ENCODE measurements at places on chromosomes 11 and 22.

DNA sequence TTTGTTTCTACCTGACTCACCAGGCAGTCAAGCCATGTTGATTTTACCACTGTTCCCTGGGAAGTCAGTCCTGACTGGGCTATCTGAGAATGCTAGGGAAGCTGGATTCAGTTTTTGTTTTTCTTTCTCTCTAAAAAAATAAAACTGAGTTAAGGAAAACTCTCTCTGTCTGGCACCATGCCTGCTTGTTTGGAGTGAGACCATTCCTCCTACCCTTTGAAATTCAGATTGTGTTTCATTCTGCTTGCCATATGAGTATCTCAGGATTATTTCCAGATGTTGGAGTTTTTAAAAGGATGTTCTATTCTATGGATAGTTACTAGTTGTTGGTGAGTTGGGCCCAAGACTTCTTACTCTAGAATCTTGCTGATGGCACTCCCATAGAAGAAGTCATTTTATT, 1917.0 kb downstream of the LRRC4C start:
- DNase-seq: no peak

DNA sequence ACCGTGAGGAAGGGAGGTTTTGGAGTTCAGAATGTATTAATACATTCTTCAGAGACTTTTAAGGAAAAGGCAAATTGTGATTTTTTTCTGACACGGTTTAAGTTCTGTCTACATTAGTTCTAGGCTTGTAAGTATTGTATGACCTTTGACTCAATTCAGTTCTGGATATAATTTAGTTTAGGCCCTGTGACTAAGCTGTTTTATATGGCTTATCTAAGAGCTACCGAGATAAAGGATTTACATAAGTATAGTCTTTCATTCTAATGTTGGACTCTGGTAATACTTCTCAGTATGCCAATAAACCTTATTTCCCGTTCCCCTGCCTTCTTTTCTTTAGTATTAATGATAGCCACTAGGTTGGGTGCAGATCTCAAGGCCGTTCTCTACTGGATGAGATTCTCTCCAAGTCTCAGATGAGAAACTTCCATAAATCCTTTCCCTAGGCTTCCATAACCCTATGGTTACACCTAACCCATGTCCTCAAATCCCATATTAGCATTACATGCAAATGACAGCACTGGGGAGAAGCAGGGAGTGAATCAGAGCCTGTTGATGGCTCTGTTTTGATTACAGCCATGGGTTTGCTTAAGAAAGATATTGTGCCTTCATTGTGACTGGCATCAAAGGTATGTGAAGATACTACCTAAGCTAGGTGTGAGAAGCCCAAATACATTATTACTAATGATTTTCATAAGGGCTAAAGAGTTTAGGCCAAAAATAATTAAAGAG, 38.7 kb downstream of the BARX2 start:
- no peak for DNase-seq

- DNase-seq: no peak
Measured at GRCh38 chr22:18152519-18152918, 2.5 kb downstream of the USP18 start.

DNA sequence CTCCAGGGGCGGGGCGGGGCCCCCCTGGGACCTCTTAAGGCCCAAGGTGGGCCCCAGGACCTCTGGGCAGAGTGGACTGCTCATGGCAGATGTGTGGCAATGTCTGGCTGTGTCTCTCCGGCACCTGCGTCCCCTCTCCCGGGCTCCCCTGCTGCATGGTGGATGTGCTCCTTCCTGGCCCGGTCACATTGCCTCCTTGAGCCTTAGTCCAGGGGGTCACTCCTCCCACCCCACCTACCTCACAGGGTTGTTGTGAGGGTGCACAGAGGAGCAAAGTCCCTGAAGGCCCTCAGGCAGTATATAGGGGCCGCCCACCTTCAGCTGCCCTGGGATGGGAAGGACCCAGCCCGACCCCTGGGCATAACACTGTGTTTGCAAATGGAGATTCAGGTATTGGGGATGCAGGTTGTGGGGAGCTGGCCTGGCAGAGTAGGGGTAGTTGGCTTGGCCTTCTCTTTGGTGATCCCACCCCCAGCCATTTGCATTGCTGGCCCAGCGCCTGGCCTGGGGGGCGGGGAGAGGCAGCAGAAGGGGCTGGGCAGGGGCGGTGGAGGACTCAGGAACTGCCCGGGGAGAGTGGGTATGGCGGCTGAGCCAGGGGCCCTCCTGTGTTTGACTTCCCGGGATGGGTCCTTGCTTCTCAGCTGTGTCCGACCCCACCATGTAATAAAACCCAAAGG, 11.3 kb downstream of the KCTD17 start:
- DNase-seq: no peak

- no peak for DNase-seq
Measured at GRCh38 chr11:110859240-110859840, 147.1 kb upstream of the ARHGAP20 start.

- DNase-seq: no peak
Measured at GRCh38 chr22:48489551-48490499, 1337.8 kb downstream of the BRD1 start.

- DNase-seq: no peak
Measured at GRCh38 chr11:73671701-73672100, 25.3 kb downstream of the PLEKHB1 start.

DNA sequence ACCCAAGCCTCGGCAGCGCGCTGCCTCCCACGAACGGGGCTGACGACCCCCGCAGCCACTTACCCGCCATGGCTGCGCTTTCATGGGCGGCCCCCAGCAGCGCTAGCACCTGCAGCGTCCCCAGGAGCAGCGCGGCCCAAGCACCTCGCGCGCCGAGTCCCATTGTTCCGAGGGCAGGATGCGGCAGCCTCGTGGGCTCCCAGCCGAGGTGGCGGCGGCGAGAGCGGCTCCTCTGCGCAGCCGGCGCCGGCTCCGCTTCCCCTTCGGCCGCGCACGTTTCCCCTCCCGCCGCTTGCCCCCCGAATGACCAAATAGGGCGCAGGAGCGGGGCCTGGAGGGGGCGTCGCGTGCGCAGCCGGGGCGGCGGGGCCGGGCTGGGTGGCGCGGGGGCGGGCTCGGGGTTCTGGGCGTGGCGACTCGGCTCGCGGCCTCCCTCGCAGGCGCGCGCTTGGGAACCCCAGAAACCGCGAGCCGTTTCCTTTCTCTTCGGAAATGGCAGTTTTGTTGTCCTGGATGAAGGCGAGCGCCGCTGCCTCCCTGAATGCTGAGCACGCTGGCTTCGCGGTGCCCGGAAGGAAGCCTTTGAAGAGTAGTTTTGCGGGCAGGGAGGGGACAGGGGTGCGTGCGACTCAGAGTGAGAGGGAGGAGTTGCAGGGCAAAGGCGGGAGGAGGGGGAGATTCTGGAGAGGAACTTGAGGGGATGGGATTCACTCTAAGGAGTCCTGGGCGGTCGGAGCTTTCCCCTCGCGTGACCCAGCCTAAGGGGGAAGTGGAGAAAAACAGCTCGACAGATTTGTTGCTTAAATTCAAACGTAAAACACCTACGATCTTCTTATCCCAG, at the start of gene TMEM123:
Gene TMEM123, minus strand, starts transcription at position 305 of the 841 bp plus-strand sequence. Its CDS starts 142 bp downstream, at position 163.
- DNase-seq: peak; percentile 65

DNA sequence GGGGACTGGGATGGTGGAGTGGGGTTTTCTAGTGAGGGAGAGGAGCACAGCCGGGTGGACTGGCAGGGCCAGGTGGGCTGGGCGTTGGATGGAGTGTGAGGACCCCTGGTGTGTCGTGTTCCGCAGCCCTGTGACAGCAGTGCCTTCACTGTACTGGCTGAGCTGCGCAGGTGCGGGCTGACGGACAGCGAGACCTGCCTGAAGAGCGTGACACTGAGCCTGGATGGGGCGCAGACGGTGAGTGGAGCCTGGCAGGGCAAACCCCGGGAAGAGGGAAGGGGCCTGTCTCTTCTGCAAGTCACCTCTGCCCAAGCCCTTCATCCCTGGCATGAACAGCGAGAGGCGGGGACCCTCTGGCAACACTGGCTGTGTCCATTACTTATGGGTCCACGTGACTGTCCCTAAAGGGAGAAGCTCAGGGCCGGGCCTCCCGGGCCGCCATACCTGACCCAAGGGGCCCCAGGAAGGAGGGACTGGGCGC, 10.0 kb downstream of the MUC5AC start:
- DNase-seq: no peak

DNA sequence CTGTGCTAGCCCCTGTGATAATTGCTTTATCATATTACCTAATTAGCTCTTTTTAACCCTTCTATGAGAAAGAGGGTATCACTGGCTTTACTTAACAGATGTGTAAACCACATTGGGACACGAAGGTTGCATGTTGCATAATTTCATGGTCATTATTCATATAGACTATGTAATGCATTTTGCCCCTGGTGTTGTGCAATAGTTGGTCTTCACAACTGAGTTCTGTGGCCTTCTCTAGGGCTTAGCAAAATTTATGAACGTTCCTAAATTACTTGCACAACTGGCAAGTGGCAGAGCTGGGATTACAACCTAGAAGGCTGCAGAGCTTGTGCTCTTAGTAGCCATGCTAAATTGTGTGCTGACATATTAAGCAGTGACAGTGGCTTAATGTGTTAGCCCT, 34.6 kb upstream of the PDGFD start:
- DNase-seq: no peak

DNA sequence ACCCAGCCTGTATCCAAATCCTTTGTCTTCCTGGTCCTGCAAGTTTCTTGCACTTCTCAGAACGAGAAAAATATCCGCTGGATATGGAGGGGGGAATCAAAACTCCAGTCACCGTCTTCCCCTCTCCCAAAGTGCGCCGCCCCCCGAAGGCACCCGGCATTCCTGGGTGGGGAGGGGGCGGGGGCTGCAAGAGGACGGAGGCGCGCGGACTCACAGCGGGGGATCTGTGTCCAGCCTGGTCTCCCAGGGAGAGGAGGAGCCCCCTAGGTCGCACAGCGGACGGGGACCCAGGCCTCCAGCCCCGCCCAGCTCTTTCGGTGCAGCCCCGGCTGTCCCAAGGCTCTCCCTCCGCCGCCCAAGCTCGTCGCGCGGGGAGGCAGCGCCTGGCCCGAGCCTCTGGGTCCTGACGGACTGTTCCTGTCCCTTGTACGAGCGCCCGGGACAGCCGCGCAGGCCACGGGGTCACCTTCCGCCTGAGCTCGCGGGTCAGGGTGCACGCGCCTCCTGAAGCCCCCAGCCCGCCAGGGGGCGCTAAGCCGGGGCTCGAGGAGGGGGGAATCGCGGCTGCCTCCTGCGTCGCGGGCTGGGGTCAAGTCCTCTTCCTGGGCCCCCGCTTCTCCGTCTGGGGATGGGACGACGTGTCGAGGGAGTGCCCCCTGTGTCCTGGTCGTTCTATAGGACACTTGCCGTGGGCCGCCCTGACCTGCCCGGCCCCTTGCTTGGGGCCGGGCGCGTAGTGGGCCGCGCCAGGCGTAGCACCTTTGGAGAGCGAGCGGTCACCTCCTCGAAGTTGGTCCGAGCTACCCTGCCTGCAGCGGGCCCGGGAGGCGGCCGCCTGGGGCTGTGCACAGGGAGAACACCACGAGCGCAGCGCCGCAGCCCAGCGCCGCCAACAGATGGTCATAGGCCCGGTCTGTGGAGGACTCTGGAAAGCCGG, 2.4 kb upstream of the WNT11 start:
- DNase-seq: peak; percentile 56

GRCh38 chr22:20604776-20605221, 97.4 kb downstream of the MED15 start:
- DNase-seq: no peak

GRCh38 chr11:19805827-19806226, 93.2 kb downstream of the NAV2 start:
- no peak for DNase-seq

DNA sequence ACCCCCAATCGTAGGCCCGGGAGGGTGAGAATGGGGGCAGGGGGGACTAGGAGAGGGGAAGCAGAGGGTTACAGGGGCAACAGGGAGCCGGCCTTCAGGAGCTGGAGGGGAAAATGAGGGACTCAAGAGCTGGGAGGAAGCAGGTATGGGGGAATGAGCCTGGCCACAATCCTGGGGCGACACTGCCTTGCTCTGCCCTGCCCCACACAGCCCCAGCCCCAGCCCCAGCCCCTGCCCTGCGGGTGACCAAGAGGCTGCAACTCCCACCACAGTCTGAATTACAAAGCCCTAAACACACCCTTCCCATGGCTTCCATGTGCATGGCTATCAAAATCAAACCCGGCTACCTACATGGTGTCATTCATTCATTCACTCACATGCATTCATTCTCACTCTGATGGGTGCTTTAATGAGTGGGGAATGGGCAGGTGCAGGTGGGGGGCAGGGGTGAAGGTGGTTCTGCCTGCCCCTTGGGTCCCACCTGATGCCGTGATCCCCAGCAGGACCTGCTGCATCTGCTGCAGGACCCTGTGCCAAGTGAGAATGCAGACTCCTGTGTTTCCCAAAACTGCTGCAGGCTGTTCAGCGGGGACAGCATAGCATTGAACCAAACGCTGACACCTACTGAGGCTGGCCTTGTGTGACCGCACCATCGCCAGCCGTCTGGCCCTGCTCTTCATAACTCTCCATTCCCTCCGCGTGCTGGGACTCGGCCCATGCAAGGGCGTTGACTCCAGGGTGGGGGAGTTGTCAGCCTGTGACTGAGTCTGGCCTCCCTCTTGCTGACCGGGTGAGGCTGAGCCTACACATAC, 9.5 kb upstream of the LINC01488 start:
- no peak for DNase-seq

- DNase-seq: no peak
Measured at GRCh38 chr11:60241786-60242185, 1.2 kb downstream of the MS4A4E start.

DNA sequence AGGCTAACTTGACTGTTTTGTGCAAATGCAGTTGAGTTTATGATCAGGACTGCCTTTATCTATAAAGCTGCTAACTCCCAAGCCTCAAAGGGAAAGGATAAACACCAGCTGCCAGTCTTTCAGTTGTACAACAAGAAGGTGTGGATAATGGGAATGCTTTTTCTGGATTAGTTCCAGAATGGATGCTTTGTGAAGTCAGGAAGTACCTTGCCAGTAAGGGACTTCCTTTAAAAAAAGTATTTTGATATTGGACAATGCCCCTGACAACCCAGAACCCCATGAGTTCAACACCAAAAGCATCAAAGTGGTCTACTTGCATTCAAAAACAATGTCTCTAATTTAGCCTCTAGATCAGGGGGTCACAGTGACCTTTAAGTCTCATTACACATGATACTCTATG, 32.0 kb downstream of the OR5A2 start:
- DNase-seq: no peak

DNA sequence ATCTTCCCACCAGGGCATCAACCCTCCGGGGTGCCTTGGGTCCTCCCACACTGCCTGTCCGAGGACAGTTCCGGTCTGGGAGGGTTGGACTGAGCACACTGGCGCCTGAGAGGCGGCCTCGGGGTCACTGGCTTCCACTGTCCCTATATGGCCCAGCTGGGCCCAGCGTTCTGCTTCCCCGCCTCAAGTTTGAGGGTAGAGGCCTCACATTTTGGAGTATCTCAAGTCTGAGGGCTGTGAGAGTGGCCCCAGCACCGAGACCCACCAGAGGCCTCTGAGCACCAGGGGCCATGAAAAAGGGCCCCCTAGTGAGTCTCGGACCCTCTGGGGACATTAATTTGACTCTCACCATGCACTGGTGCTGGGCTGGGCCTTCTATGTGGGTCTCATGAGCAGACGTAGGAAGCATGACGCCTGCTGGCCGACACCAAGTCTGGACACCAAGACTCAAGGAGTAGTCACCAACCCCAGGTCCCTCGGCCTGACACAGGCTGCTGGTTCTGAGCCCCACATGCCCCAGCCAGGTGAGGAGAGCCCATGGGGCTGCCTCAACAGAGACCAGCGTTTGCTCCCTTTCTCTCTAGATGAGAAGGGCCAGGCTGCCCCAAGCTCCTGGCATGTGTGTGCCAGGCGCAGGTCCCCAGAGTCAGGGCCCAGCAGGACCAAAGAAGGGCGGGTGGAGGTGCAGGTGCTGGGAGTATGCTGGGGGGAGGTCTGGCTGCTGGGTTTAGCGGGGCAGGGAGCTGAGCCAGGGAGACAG, 27.5 kb downstream of the ARVCF start:
- no peak for DNase-seq
